Forelimb muscle (tissue), 1 donor: ENCODE measurements at places on chromosomes 5 and 9. TPM values are rescaled to one million over a fixed set of nuclear protein-coding genes. Genes with fewer than 3 reads are reported as not detected.

The GLRA1 gene
- not detected for polyA plus RNA-seq

The ANKRA2 gene
- polyA plus RNA-seq = 33.9 TPM

The NUP188 gene
- polyA plus RNA-seq = 35.2 TPM

DNA sequence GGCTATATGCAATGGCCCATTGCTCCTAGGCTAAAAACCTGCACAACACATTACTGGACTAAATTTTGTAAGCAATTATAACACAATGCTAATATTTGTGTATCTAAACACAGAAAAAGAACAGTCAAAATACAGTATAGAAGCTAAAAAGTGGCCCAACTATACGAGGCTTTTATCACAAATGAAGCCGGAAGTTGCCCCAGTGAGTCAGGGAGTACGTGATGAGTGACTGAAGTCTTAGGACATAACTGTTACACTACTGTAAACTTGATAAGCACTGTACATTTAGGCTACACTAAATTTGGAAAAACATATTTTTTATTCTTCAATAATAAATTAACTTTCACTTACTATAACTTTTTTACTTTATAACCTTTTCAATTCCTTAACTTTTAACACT, 105.2 kb upstream of the PRR16 start:
- DNase-seq = no peak

DNA sequence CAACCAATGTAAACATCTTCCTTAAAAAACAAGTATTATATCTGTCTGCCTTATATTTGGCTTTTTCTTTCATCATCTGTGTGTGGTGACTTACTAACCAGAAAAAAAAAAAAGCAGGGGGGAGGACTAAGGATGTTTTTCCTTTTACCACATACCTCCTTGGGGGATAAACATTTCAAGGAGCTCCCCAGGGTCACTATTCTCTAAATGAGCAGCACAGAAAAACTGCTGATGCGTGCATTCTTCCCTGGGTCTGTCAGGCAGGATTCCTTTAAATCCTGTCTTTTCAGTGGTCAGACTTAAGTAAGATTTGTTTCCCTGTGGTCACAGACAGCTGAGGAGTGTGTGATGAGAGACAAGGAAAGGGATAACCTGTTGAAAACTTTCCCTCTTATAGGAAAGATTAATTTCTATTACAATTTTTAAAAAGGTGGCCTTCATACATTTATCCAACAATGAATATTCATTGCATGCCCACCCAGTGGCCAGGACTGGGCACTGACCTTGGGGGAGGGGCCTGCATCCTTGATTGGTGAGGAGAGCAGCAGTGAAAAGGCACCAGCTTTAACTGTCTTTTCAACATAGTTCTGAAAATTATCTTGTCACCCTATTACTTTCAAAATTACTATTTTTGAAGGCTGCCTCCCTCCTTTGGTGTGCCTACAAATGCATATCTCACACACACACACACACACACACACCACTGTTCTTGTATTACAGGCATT, 123.1 kb downstream of the TLE4 start:
- DNase-seq = no peak

DNA sequence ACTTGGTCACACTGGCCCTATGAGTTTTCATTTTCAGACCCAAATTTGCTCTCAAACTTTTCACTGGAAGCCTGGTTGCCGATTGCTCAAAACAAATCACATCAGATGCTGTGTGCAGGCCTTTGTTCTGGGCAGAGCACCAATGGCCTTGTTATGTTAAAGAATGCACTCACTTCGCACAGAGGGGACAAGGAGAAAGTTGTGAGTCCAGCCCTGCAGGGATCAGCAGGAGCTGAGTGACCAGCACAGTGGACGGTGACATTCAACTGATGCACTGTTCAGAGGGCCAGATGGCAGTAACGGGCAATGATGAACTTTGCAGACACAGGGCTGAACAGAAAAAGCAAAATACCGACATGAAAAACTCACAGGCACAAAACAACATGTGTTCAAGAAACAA, 86.1 kb downstream of the BARX1 start:
- no peak for DNase-seq
